Adrenal gland (tissue), 19 donors: ENCODE measurements at places on chromosomes 1 and 21.

GRCh38 chr1:26759531-26759930 lies 28.2 kb upstream of the PIGV start:
- DNase-seq: no peak

- no peak for DNase-seq
These were observed 5.9 kb downstream of the BLACAT1 start for GRCh38 chr1:205449750-205450443.

DNA sequence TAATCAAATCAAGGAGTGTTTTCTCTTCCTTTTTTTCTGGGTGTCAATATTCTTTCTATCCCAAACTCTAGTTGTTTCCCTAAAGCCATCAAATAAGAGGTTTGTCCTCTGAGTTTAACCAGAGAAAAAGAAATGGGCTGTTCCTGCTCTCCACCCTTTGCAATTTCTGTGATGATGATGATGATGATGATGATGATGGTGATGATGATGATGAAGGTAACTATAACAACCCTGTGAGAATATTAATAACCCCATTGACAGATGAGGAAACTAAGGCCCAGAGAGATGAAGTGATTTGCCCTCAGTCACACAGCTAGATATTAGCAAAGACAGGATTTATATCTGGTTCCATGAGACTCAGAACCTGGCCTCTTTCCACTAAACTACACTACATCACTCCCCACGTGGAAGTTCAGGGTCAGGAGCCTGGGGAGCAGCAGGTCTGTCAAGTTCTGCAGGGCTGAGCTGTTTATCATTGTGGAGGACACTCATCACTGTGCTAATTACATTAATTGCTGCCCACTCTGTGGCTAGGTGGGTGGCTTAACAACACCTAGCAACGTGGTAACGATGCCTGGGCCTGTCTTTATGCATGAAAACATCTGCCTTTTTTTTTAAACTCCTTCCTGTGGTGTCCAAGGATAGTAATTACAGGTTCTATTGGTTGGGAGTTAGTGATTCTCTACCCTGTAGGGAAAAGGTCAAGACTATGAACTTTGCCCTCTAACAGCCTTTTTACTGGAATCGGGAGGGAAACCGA lies 19.0 kb upstream of the JUN start:
- DNase-seq: peak; percentile 76

DNA sequence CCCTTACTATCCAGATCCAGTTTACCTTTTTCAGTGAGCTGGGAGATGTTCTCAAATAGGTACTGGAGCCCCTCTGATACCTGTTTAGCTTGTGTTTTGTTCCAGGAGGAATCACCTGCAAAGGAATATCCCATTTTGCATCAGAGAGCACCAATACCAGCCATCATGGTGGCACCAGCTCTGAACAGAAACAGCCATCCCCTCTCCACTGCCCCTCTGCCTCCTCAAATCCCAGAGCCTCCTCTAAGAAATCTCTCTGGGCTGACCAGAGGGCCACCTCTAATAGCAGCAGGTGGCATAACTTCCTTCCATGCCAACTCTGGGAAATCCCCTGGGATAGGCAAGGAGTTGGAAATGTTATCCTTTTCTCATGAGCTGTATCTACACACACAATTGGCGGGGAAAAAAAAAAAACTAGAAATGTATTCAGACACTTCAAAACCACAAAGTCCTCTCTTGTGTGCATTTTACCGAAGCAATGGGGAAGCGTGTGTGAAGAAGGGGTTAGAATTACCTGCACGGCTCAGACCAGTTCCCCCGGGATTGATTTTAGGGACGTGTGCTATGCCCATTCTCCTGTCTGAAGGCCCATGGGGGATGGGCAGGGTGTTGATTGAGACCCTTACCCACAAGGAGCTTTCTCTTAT lies 2.4 kb downstream of the PGLYRP4 start:
- DNase-seq: no peak

DNA sequence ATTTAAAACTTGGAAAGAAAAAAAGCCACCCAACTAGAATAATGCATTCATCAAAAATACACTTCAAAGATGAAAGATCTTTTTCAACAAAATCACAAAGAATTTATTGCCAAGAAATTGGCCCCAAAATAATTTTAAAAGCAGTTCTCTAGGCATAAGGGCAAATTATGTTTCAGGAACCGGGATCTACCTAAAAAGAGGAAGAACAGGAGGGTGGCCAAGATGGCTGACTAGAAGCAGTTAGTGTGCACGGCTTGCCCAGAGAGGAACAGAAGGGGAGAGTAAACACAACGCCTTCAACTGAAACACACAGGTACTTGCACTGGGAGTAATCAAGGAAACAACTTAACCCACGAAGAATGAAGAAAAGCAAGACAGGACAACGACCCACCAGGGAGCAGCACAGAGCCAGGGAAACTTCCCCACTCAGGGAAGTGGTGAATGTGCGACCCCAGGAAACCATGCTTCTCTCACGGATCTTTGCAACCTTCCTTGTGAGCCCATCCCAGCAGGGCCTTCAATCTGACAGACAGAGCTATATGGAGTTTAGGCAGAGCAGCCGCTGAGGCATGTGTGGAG lies 46.1 kb downstream of the ACKR1 start:
- no peak for DNase-seq

- no peak for DNase-seq
These were observed 92.5 kb upstream of the ADGRL2 start for GRCh38 chr1:81708250-81708649.

DNA sequence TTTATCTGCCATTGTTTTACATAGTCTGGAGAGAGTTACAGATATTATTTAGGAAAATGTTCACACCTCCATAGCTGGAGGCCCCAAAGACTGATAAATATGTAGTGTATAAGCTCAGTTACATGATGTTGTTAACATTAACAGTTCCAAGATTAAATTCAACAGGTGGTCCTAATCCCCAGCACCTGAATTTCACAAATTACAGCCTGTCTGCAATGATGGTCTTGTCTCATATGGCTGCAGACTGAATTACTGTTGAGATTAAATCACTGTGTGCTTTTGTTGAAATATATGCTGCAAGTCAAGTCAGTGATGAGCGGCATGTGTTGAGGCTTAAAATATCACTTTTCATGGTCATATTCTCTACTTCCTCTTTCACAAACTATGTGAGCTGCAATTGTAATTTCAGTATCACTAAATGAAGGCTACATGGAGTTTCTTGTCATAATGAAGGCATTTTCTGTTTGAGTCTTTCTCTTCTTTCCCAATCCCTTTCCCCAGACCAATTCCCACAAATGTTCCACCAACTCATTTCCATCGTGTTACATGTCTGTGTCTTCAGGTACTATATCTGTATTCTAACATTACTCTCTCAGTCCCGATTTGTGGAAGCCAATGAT lies 4.2 kb downstream of the ST6GALNAC5 start:
- DNase-seq: no peak

- DNase-seq: no peak
These were observed 52.3 kb upstream of the COL18A1 start for GRCh38 chr21:45352621-45353139.

- no peak for DNase-seq
These were observed 497.4 kb downstream of the DISC1 start for GRCh38 chr1:232123775-232124659.

DNA sequence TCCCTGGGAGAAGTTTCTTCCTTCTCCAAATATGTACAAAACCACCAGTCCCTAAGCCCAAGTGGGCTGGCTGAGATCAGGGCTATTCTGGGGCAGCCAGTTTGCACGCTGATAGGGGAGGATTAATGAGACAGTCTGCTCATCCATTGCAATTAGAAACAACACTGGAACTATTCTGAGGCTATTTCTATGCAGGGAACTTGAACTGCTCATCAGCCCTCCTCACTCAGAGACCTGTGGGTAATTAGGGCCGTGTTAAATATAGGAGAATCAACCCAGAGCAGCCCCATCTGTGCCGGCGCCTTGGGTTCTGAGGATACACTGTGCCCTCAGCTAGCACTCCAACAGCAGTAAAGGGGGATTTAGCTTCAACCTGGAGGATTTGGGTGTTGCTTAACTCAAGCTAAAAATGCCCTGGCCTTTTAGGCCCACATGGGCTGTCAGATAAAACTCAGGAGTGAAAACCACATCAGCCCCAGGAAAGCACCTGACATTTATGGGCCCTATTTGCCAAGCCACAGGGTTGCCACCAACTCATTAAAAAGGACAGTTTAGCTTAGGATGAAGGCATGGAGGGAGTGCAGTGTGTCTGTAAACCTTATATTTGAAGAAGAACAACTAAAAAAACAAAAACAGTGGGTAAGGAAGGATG lies 53.9 kb downstream of the DUSP10 start:
- DNase-seq: no peak

DNA sequence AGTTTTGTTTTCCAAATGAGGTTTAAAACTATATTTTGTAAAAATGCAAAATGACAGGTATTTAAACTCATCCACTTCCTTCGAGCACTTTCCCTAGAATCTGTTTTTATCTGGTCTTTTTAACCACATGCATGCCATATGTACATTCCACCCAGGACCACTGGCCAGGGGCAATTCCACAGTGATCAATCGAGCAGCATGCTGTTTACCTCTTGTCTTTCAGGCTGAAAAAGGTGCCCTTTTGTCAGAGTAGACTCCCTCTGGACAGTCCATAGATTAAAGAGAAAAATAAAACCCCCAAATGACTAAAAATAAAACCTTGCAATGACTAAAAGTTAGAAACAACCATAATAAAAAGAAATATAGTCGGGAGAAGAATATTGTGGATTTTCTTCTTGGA lies 313.3 kb downstream of the LMO4 start:
- DNase-seq: no peak

GRCh38 chr1:22609291-22609690 lies 27.1 kb upstream of the C1QA start:
- DNase-seq: no peak

- no peak for DNase-seq
These were observed 45.6 kb downstream of the PBX1 start for GRCh38 chr1:164604541-164604940.

DNA sequence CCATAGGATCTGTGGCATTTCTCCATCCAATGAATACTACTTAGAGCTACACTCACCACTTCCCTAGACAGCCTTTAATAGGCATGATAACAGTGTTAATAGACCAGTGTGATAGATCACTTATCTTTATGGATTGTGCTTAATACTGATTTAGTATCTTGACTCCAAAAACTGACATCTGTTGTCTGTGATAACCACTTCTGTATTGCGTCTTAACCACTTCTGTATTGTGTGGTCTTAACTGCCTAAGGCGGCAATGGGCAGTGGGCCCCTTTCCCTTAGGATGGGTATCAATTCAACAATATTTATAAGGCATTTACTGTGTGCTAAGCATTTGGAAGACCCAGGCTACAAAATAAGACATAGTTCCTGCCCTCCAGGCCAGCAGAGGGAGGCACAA lies 32.0 kb upstream of the RCAN3 start:
- DNase-seq: no peak

DNA sequence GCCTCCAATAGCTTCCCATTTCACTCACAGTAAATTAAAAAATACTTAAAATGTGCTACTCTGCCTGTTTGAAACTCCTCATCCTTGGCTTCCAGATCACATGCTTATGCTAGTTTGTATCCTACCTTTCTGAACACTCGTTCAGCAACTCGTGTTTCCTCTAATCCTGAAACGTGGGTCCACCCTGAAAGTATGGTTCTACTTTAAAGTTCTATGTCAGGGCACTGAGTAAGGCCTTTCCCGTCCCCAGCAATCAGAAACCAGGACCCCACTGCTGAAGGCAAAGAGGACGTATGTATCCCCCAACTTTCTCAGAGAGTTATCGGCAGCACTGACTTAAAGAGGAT lies 419 bp upstream of the TSEN15 start:
- no peak for DNase-seq

GRCh38 chr1:235741294-235741693 lies 91.7 kb upstream of the GNG4 start:
- no peak for DNase-seq

DNA sequence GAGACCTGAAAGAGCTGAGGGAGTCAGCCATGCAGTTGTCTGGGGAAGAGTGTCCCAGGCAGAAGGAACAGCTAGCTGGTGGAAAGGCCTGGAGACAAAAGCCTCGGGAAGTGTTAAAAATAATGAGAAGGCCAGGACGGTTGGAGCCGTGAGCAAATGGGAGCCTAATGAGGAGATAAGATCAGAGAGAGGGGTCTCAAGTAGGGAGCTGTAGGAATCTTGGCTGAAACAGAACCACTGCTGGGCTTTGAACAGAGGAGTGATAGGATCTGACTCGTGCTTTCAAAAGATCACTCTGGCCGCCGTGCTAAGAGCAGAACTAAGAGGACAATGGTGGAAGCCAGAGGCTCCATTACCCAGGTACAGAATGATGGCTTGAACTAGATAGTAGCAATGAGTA lies 1.9 kb upstream of the FOXJ3 start:
- no peak for DNase-seq

- DNase-seq: peak; percentile 54
These were observed 1.3 kb downstream of the TOR1AIP2 start for GRCh38 chr1:179876300-179876715.

DNA sequence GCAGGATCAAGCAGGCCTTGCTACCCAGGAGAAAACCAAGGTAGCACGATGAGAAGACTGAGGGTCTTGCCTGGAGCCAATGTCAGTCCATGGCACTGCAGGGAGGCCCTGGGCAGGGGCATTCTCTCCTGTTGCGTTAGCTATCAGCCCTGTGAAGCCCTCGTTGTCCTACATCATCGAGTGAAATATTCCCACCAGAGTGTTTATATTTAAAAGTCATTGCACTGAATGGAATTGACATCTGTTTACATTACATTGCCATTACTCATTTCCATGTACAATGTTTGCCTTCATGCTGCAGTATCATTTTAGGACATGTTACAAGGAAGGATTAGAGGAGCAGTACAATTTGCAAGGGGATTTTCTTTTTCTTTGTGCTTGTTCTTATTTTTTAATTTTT lies 243.9 kb downstream of the KAZN start:
- DNase-seq: no peak

GRCh38 chr1:78688697-78689096 lies 39.1 kb downstream of the IFI44 start:
- DNase-seq: no peak

DNA sequence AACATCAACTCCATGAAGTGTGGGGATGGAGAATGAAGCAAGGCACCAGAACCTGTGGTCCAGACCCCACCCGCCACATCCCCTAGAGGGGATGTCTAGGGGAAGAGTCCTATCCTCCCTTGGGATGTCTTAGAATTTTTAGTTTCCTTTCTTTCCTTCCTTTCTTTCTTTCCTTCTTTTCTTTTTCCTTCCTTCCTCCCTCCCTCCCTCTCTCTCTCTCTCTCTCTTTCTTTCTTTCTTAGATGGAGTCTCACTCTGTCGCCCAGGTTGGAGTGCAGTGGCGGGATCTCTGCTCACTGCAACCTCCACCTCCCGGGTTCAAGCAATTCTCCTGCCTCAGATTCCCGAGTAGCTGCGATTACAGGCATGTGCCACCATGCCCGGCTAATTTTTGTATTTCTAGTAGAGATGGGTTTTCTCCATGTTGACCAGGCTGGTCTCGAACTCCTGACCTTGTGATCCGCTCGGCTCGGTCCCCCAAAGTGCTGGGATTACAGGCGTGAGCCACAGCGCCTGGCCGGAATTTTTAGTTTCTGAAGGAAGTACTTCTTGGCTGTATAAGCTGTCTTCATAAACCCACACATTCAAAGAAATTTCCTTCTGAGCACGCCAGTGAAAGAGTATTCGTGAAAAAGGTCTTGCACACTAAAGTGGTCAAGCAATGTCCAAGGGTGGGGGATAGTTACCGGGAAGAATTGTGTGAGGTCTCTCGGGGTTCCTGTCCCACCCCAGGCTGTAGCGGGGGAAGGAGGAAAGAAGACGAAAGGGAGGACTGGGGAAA lies 20.8 kb upstream of the LEFTY2 start:
- DNase-seq: no peak

- no peak for DNase-seq
These were observed 268.5 kb downstream of the DUSP10 start for GRCh38 chr1:221473411-221473810.
